ENCODE measurements at places on chromosomes 4 and X.

DNA sequence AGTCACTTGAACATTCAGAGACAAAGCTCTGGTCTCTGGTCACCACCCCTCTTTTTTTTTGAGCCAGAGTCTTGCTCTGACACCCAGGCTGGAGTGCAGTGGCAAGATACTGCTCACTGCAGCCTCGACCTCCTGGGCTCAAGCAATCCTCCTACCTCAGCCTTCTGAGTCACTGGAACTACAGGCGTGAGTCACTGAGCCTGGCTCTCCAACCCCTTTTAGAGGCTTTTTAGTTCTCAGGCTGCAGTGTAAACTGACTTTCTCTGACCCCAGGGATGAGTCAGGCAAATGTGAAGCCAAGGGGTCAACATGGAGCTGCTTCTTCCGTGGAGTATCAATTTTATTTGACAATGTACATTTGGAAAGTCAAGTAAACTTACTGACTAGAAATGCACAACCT, 229.2 kb downstream of the PTTG2 start:
- peak; percentile 57 for DNase-seq

- DNase-seq = no peak
Measured at GRCh38 chr4:7158991-7159390, 33.3 kb upstream of the SORCS2 start.

DNA sequence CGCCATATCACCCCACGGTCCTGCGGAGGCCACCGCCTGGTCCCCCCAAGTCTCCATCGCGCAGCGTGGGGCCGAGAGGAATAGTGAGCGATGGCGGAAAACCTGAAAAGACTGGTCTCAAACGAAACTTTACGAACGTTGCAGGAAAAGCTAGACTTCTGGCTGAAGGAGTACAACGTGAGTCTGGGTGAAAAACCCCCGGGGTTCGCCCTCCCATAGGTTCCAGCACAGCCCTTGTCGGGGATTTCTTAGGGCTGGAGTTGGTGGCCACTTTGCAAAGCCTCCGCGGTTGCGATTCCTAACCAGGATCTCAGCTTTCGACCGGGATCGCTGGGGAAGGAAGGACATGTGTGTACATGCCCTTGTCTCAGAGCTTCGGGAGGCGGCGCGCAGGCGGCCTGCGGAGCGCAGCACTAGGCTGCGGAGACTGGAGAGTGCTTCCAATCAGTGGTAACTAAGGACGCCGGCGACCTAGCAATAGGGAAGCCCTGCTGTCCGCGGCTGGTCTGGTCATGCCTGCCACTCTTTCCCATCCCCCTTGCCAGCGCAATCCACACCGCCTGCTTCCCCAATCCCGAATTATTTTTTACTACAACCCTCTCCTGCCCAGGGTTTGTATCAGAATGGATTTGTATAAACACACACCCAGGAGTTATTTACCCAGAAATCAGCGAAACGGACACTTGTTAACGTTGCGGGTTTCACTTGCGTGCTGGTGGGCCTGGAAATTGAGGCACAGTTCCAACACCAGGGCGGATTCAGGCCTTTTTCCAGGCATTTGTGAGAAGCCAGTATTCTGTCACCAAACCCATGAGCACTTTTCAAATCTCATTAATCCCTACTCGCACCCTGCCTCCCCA, 741 bp downstream of the SPATA18 start:
- peak; percentile 23 for DNase-seq

GRCh38 chr4:26573389-26573794, 10.5 kb upstream of the TBC1D19 start:
- no peak for DNase-seq

- DNase-seq = no peak
Measured at GRCh38 chr4:38957261-38957815, 74.9 kb downstream of the TMEM156 start.

GRCh38 chrX:39848243-39848642, 249.5 kb downstream of the BCOR start:
- no peak for DNase-seq

DNA sequence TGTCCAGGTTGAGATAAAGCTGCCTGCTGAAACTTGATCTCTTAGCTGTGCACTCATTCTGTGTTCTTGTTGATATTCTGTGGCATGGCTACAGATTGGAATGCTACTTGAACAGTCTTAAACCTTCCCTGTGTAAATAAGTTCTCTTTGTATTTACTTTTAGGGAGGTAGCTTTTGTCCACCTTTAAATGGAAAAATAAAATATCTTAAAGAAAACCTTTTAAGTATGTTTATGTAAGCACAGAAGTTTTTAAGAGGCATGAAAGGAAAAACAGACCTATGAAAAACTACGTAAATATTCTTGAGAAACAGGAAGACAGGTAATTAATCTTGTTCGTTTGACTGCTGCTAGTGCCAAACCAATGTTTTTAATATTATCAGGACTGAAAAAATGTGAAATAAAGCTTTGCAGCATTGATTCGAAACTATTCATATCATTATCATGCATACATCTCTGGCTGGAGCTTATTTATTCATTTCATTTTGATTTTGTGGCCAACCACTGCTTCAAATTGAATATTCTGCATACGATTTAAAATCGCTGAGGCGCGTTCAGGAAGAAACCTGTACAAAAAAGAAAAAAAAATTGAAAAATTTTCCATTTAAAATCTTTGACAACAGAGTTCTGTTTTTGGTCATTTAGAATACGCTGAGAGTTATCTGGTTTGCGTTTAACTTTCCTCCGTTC, 17.8 kb downstream of the HSD17B13 start:
- DNase-seq = no peak

- DNase-seq = no peak
Measured at GRCh38 chrX:68203211-68203610, 230.1 kb downstream of the OPHN1 start.

DNA sequence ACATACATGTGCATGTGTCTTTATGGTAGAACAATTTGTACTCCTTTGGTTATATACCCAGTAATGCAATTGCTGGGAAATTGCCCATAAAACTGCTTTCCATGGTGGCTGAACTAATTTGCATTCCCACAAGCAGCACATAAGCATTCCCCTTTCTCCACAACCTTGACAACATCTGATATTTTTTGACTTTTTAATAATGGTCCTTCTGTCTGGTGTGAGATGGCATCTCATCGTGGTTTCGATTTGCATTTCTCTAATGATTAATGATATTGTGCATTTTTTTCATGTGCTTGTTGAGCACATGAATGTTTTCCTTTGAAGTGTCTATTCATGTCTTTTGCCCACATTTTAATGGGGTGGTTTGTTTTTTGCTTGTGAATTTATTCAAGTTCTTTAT, 166.0 kb downstream of the TMEM47 start:
- DNase-seq = no peak

GRCh38 chrX:55919367-55920221, 202.0 kb downstream of the RRAGB start:
- no peak for DNase-seq

DNA sequence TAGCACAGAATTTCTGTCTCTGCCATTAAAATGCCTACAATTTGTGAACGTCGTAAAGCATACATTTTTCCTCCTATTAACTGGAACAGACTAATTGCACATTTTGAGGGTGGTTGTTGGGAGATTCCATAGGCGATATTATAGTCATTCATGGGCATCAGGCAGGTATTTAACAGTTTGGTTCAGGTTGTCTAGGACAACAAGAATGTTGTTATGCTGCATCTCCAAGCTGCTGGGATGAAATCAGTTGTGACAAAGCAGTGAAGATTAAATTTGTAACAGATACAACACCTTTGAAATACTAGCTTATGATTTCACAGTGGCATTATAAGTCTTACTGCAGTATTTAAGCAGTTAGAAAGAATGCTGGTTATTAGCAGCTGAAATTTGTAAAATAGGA, 339.7 kb upstream of the PITX2 start:
- DNase-seq = no peak

DNA sequence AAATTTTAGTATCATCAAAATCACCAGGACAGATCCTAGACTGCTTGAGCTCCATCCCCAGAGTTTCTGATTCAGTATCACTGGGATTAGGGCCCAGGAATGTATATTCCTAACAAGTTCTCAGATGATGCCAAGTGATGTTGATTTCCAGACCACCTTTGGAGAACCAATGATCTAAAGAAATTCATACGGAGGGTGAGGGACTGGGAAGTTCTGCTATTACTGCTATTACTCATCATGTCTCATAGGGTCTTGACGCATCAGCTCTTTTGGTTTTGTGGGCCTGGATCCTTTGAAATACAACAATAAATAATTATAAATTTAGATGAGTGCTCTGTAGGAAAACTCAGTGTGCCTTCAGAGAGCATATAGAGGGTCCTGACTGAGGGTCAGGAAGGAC, 59.8 kb upstream of the LGI2 start:
- DNase-seq = no peak

DNA sequence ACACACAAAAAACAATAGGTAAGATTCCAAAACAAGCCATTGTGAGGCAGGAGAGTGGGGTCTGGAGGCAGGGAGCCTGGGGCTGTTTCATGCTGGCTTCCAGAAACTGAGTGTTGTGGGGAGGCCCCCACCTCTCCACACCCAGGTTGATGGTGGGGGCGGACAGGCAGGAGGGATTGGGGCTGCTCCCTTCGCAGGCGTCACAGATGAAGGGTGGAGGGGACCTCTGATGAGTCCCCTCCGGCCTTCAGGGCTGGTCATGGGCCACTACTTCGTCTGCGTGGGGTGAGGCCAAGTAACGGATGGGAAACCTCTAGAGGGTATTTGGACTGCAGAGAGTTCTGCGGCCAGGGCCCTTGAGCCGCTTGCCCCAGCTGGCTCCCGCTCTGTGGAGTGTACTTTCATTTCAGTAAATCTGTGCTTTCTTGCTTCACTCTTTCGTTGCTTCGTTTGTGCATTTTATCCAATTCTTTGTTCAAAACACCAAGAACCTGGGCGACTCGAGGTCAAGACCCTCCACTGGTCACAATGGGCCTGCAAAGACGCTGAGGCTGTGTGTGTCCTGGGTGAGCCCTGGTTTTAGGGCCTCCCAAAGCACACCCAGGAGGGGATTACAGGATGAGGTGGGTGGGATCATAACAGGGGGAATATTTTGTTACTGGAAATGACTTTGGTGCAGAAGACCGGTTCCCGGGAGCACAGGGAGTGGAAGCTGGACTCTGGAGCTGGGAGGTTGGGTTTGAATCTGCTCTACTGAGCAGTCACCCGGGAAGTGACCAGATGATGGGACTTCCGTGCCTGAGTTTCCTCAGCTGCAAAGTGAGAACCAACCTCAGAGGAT, 83.7 kb upstream of the ADRA2C start:
- no peak for DNase-seq

- peak; percentile 50 for DNase-seq
Measured at GRCh38 chr4:57190601-57191481, 80.7 kb upstream of the IGFBP7 start.

GRCh38 chr4:42101446-42101975, 50.9 kb downstream of the BEND4 start:
- DNase-seq = no peak

DNA sequence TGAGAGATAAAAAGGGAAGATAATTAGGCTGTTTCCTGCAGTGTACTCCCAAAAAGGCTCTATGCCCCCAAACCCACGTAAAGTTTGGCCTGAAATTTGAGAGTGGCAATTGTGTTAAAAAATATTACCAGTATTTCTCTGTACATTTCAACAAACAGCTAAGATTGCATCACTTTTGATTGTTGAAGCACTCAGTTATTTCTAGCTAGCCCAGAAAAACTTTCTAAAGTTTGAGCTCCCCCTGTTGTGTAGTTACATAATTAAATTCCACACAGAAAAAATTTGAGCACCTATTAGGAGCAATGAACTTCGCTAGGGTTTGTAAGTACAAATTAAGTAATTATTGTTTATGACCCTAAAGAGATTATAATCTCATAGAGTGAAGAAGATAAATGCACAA, 109.4 kb downstream of the DLG3 start:
- no peak for DNase-seq

- no peak for DNase-seq
Measured at GRCh38 chrX:99078301-99078700, 1331.8 kb downstream of the PCDH19 start.

DNA sequence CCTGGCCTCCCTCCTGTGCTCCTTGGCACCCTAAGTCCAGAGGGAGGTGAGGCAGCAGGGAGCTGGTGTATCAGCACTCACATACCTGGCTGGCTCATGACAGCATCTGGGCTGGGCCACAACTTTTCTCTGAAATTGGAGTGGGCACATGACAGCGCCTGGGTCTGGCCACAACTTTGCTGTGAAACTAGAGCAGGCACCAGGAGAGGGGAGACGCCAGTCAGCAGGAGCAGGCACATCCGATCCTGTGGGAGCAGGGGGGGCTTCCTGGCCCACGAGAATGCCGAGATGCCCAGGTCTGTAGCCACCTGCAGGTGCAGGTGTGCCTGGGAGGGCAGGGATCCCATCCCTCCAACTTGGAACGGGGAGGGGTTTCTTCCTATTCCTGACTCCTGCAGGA, 69.7 kb upstream of the PPP3CA start:
- no peak for DNase-seq

- peak; percentile 68 for DNase-seq
Measured at GRCh38 chr4:128812442-128813235, 3.1 kb downstream of the JADE1 start.

DNA sequence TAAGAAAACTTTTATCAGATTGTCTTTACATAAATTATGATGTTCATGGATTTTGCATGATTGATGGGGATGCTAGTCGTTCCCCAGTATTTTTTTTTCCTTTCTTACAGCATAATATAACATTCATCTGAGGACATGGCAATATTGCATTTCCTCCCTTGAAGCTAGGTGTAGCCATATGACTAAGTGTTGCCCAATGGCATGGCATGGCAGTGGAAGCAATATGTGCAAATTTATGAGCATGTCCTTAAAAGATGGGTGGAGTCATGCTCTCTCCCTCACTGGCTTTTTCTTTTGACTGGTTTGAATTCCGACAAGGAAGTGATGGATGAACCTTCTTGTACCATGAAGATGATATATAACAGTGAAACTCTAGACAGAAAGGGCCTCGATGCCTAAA, 96.3 kb downstream of the BANK1 start:
- no peak for DNase-seq

DNA sequence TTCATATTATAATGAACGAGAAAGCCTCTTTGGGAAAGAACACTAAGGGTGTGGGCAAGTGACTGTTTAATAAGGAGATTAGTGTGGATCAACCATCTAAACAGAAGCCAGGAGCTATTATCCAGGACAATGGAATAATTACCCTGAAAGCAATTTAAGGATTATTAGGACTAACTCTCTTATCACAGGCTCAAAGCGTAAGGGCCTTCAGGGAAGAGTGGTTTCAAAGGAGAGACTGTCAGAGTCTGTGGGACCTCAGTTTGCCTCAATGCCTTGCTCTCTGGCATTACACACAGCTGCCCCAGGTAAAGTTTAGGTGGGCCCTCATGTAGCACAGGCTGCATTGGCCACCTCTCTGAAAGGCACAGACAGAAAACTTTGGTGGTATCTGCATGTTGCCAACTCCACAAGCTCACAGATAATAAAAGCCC, 717.2 kb upstream of the ADGRL3 start:
- no peak for DNase-seq

- peak; percentile 77 for DNase-seq
Measured at GRCh38 chr4:153522802-153523094, 56.6 kb downstream of the TMEM131L start.

- no peak for DNase-seq
Measured at GRCh38 chr4:14596028-14596427, 406.3 kb upstream of the CPEB2 start.

Measured in activated CD4-positive, alpha-beta T cell treated with anti-CD3 and anti-CD28 coated beads for 36 hours (primary cell).